Esophagus squamous epithelium (tissue), 5 donors: ENCODE measurements at places on chromosomes 6 and 20. TPM values are rescaled to one million over a fixed set of nuclear protein-coding genes. Genes with fewer than 3 reads are reported as not detected.

- DNase-seq = no peak
Observed at GRCh38 chr6:34242252-34243130, 5.8 kb downstream of the HMGA1 start.

GRCh38 chr6:70725817-70726415, 58.2 kb downstream of the SMAP1 start:
- DNase-seq = no peak

The UNC5CL gene
- total RNA-seq = 0.42 TPM

The CCN6 gene
- not detected for total RNA-seq
